ENCODE measurements at places on chromosomes 1 and 21.

GRCh38 chr1:215023155-215023832, 59.2 kb upstream of the KCNK2 start:
- no peak for DNase-seq

DNA sequence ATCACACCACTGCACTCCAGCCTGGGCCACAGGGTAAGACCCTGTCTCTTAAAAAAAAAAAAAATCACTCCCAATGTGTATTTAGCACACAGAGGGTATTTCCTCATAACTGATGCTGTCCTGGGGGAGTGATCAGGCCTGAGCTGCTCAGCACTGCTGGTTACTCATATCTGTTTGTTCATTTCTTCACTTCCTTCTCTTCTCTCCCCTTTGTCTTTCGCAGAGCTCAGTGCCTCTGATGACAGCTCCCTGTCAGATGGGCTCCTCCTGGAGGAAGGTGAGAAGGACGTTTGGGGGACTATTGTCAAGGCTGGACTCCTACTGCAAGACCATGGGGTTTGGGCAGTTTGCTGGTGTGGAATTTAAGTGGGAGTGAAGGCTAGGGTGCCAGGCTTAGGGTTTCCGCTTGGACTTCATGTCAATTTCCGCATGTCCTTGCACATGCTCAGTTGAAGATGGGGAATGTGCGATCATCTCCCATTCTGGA, 13.0 kb downstream of the INAVA start:
- peak; percentile 95 for DNase-seq

DNA sequence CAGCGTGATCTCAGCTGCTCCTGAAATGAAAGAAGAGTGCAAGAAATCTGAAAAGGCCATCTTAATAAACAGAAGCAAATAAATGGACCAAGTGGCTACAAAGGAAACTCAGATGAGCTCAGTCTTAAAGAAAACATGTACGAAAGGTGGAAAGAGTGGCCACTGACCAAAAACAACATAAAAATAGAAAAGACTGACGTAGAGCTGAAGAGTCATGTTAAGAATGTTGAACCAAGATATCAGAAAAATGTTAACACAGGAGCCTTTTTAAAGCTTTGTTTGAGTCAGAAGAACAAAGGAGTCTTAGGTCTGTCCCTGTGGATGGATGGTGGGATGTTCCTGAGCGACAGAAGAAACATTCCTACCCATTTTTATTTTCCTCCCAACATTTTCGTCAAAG, 30.8 kb upstream of the ZNF648 start:
- DNase-seq: no peak

DNA sequence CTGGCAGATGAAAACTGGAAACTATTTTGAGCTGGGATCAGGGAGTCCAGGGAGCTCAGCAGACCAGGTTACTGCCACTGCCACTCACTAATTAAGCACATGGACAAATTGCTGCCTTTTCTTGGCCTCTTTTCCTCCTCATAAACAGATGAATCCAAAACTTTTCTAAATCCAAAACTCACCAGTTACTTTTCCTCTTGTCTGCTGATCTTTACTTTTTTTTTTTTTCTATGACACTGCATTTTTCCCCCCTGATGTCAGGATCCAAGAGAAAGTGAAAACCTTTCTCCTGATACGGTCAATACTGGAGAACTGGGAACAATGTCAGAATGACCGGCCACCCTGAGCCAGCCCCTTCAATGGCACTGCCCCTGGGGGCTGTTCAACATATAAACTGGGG, 405.8 kb downstream of the DUSP10 start:
- no peak for DNase-seq

GRCh38 chr21:36966066-36966820, at the start of gene HLCS:
TSS of gene HLCS (minus strand) at chr21:36966669. CDS start at chr21:36966638, 31 bp downstream.
- DNase-seq: peak; percentile 31

- DNase-seq: no peak
Measured at GRCh38 chr1:151783796-151784195, 6.5 kb downstream of the TDRKH start.

GRCh38 chr1:184622136-184622823, 132.4 kb downstream of the EDEM3 start:
- DNase-seq: no peak

All from AML-193 (cell line).